ENCODE measurements at places on chromosomes 12 and 14.

GRCh38 chr12:58434726-58435125 is 485.6 kb downstream of the LRIG3 start:
- DNase-seq = no peak

DNA sequence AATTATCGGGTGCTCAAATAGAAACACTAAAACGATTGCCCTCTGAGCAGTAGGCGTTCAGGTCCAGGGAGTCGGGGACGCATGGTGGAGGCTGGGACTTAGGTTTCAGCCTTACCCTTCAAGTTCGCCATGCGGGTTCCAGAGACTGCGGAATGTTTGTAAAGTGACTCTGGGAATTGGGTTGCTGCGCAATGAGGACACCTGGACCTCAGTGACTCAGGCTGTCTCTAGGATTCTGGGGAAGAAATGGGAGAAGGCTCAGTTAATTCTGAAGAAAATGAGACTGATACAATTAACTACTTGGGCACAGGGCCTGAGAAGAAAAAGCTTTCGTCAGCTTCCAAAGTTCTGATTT is 1.1 kb downstream of the LGALS3 start:
- DNase-seq = no peak

DNA sequence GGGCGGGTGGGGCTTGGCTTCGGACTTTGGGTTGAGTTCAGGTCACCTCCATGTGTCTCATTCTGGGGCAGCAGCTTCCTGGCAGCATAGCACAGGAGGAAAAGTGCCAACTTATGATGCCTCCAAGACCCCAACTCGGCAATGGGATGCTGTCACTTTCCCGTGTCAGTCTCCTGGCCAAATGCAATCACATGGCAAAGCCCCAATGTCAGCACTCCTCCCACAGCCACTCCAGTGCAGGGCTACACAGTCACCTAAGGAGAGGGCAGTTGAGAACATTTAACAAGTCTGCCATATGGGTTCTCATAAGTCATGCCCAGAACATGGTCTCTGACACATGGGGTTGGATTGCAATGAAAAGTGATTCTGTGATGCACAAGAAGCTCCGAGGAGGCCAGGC is 26.7 kb downstream of the ELK3 start:
- DNase-seq = peak; percentile 44

DNA sequence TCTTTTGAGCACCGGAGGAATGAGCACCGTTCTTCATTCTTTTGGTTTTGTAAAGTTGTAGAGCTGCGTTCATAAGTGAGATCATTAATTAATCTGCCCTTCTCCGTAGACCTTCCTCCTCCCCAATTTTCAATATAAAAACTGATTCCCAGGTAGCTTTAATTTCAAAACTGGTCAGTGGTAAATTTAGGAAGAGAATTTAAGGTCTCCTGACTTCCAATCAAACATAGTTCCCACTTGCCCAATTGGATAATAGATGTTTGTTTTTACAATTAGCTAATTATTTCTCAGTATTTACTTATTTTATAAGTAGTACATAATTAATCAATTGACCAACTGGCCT is 27.2 kb upstream of the YBX3 start:
- no peak for DNase-seq

DNA sequence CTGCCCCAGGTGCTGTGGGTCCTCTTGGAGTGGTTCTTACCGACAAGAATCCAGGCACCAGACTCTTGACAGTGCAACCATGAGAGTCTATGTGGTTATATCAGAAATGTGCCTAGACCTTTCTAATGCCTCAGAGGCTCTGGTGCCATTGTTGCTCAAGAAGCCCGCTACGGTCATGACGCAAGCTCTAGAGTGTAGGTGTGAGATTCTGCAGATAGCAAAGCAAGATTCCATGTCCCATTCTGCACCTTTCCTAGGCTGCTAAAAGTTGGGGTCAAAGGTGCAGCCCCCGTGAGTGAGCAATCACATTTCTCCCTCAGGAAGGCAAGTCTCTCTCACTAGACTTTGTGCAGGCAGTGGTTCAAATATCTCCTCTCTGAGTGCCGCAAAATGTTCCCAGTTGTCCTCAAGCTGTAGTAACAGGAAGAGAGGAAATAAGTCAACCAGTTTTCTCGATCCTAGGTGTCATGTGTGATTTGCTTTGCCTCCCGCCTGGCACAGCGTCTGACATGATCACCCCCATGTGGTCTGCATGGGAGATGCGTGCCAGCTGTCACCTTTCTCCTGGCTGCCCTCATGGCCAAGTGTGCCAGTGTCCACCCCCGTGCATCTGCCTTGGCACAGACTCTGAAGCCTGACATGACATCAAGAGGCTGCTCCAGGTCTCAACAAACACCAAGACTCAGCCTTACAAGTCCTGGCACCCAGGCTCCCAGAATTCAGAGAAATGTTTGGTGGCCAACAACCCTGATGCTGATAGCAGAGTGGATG is 122.5 kb upstream of the COCH start:
- DNase-seq = no peak

DNA sequence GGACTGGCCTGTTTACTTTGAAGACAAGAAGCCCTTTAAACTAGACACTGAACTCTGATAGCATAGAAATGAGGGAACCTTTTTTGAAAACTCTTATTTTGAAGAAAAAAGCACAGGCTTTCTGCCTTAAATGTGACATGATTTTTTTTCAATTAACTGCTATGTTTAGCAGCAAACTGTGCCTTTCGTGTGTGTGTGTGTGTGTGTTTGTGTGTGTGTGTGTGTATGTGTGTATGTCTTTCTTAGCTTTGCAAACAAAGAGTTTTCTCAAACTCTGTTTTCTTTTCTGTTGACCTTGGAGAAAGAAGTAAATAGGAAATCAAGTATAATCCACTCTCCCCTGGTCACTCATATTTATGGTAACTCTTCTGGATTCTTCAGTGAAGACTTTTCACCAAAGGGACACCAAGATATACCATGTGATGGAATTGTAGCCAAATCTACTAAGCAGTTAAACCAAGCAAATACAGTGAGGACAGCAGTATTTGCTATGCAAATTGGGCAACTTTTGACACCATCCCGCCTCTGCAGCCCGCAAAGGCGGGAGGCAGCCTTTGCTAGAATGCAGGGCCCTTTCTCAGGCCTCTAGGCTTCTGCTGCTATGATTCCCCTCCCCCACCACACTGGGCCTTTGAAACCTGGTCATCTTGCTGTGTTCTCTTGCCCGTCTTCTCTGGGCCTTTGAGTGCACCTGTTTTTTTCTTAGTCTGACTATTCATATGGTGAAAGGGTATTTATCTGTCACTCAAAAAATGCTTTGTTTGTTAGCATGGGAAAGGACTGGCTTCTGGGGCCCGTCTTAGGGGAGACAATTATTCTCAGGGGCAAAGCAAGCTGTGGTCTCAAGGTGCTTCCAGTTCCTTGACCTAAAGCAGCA is 107.9 kb downstream of the MYRFL start:
- no peak for DNase-seq

DNA sequence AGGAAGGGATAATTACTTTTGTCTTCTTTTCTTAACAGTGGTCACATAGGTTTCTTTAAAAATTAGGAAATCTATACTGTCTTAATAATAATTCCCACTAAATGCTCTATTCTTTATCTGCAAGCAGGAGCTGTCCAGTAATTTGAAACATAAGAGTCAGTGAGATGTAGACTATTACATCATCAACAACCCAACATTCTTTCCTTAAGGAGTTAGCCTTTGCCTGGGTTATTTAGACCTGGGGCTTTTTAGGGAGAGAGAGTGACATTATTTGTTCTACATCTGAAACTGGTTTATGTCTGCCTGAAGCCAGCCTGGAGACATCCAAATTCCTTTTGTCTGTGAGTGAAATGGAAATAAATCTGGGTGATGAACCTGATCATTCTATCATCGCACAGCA is 294.4 kb downstream of the TMTC2 start:
- no peak for DNase-seq
